K562 (cell line): ENCODE measurements at places on chromosomes 3 and 15. TPM values are rescaled to one million over a fixed set of nuclear protein-coding genes. Genes with fewer than 3 reads are reported as not detected.

DNA sequence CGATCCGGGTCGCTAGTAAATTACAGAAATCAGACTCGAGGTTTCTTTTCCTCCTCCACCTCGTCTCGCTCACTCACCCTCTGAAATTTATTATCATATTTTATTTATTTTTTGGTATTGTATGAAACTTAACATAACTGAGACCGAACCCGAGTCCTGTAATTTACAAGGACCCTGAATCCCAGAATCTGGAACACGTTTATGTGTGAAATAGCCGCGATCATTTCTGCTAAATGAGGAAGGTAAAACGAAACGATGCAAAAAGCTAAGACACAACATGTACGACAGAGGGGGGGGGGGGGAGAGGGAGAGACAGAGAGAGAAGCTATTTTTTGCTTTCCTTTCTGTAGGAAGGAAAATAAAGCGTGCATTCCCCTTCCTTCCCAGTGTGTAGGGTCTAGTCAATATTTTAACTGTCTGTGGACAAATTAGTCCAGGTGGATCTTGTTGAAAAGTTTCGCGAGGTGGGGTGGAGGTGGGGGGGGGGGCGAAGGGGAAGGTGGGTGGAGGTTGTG, 1.6 kb downstream of the BBX start:
- peaks cover 5% of the 10 kb centered on the region; the same call in 2 of the 3 replicates for H3K4me1 ChIP-seq
- peaks cover 11% of the 10 kb centered on the region; the same call in 1 of the 3 replicates for H3K36me3 ChIP-seq
- H3K27ac ChIP-seq = peak overlapping the region; percentile 76
- DNase-seq = no peak

DNA sequence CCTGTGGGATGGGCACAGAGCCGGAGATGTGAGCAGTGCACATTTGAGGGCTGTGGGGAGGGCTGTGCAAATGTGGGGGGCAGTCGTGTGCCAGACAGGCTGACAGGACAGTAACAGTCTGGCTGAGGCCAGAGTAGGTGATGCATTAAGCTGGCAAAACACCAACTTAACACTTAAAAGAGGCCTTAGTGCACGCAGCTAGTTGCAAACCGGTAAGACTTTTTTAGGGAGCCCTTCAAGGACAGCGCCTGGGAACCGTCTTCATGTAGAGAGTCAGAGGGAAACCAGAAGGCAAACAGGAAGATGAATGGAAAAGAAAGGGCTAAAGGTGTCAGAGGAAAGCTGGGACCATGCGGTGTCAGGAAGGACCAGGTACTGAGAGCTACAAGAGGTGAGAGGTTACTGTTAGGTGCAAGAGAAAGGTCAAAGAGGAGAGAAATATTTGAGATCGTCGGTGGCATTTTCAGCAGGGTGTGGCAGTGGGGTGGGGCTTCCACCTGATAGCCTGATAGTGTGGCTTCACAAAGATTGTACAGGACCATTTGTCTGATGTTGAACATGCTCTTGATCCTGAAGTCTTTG, 30.0 kb upstream of the CHD2 start:
- H3K4me1 ChIP-seq = peaks cover 8% of the 10 kb centered on the region
- H3K36me3 ChIP-seq = no peaks in the 10 kb centered on the region
- no peak overlapping the region; the same call in 2 of the 3 replicates for H3K27ac ChIP-seq
- H3K4me3 ChIP-seq = no peak overlapping the region

GRCh38 chr15:70347321-70348225, 249.9 kb upstream of the TLE3 start:
- H3K27me3 ChIP-seq = peaks cover 21% of the 10 kb centered on the region
- no peak overlapping the region for H3K4me3 ChIP-seq
- no peak for DNase-seq

DNA sequence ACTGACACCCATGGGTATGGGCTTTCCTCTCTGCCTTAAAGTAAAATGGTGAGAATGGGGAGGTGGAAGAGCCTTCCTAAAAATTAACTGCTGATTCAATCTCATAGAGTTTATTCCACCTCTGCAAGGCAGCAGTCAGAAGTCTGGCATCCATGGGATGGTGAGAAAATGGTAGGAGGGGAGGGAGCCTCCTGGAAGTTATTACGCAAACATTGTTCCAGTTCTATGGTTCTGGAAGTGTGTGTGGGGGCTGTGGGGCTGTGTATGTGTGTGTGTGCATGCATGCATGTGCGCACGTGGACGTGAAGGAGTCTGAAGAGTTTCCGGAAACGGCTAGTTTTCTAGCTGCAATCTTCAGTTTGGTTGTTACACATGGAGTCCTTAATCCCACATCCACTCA, 177.6 kb downstream of the KCNAB1 start:
- H3K27me3 ChIP-seq = peaks cover 2% of the 10 kb centered on the region; the same call in 1 of the 3 replicates
- DNase-seq = no peak
- no peak overlapping the region for H3K4me3 ChIP-seq
- H3K36me3 ChIP-seq = no peaks in the 10 kb centered on the region

- no peak overlapping the region for H3K27ac ChIP-seq
- no peak overlapping the region for H3K4me3 ChIP-seq
- H3K4me1 ChIP-seq = peaks cover 31% of the 10 kb centered on the region
- DNase-seq = no peak
- H3K27me3 ChIP-seq = no peaks in the 10 kb centered on the region
Measured at GRCh38 chr15:75349851-75350588, 3.2 kb downstream of the NEIL1 start.

DNA sequence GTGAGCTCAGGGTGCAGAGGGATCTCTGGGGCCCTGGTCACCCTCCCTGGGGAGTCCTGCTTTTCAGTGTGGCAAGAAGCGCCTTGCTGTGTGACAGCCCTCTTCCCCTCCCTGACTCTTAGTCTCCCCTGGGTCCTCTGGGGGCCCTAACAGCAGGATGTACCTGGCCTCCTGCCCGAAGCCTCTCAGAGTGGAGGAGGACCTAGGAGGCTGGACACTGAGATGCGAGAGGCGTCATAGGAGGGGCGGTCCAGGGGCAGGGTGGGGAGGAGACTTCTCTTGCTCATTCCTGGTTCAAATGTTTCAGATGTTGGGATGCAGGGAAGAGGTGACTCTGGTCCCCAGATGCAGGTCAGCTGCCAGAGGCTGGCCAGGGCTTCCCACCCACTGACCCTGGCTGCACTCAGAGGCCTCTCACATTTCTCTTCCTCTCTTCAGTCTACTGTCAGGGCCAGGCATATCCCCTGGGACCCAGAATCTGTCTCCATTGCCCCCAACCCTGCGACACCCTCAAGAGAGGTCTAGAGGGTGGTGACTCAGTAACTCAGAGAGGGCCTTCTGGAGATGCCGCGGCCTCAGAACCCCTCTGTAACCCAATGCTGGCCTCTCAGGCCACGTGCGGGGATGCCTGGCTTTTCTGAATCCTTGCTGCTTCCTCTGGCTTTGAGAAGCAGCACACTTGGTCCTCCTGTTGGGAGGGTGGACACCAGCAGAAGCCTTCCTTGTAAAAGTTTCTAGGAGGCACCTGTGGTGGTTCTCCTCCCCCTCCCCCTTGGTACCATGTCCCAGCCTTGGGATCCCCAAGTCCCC, 25.9 kb downstream of the SNX33 start:
- DNase-seq = no peak
- no peak overlapping the region for H3K4me3 ChIP-seq
- H3K27ac ChIP-seq = no peak overlapping the region
- H3K27me3 ChIP-seq = no peaks in the 10 kb centered on the region

- H3K4me1 ChIP-seq = no peaks in the 10 kb centered on the region
- no peak overlapping the region for H3K27ac ChIP-seq
- H3K36me3 ChIP-seq = no peaks in the 10 kb centered on the region
- no peak overlapping the region for H3K4me3 ChIP-seq
- 0 out of 2 replicates have a peak, but pooled peaks cover 3% of the 10 kb centered on the region for H3K27me3 ChIP-seq
- DNase-seq = no peak
Measured at GRCh38 chr15:81779181-81779580, 266.6 kb downstream of the MEX3B start.

DNA sequence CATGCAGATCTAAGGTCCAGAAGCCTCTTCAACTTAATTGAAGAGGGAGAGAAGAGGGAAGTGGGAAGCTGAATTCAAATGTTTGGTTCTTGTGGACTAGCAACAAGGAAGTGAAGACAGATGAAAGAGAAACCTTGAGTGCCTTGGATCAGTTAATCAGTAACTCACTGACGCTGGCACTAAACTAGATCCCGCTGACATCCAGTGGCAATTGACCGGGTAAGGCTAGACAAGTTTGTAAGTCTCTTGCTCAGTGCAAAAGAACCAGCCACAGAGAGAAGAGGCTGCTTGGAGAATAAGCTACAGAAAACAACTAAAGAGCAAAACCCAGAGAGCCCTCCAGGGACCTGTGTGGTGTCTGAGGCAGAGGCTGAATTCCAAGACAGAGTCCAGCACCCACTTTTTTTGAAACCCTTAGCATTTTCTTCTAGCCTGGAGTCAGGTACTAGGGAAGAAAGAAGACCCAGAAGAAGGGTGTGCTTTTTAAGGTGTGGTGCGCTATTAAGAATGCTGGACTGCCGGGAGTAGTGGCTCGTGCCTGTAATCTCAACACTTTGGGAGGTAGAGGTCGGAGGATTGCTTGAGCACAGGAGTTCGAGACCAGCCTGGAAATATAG, 6.9 kb downstream of the PLCH1 start:
- H3K36me3 ChIP-seq = no peaks in the 10 kb centered on the region
- no peaks in the 10 kb centered on the region for H3K27me3 ChIP-seq
- H3K27ac ChIP-seq = no peak overlapping the region
- peaks cover 3% of the 10 kb centered on the region; the same call in 1 of the 3 replicates for H3K4me1 ChIP-seq
- peak; percentile 14 for DNase-seq

- H3K4me1 ChIP-seq = peaks cover 8% of the 10 kb centered on the region; the same call in 1 of the 2 replicates
- DNase-seq = no peak
- no peak overlapping the region for H3K27ac ChIP-seq
- H3K36me3 ChIP-seq = peaks cover 58% of the 10 kb centered on the region
Measured at GRCh38 chr15:76935620-76936019, 4.1 kb downstream of the RCN2 start.

DNA sequence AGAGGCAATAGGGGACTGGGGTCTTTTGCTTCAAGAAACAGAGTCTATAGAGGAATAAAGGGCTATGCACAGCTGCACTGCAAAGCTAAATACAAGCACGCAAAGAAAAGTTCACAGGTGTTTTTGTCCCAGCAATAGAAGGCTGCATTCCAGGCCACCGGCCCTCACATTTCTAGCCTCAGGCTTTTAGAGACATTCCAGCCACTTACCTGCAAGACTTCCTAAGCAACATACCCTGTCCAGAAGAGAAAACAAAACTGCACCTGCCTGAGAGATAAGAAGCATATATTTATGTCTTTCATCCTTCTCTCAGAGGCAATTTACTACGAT, 220.5 kb downstream of the OPA1 start:
- no peaks in the 10 kb centered on the region for H3K36me3 ChIP-seq
- peaks cover 9% of the 10 kb centered on the region; the same call in 2 of the 3 replicates for H3K4me1 ChIP-seq
- DNase-seq = no peak

GRCh38 chr3:115040673-115041286, 106.3 kb downstream of the ZBTB20 start:
- H3K36me3 ChIP-seq = no peaks in the 10 kb centered on the region
- H3K4me3 ChIP-seq = no peak overlapping the region
- no peaks in the 10 kb centered on the region for H3K27me3 ChIP-seq

- H3K27me3 ChIP-seq = no peaks in the 10 kb centered on the region
- H3K4me3 ChIP-seq = no peak overlapping the region
- no peaks in the 10 kb centered on the region for H3K36me3 ChIP-seq
- no peaks in the 10 kb centered on the region; the same call in 2 of the 3 replicates for H3K4me1 ChIP-seq
- H3K27ac ChIP-seq = no peak overlapping the region
Measured at GRCh38 chr3:194537732-194538247, 51.0 kb upstream of the ATP13A3 start.

DNA sequence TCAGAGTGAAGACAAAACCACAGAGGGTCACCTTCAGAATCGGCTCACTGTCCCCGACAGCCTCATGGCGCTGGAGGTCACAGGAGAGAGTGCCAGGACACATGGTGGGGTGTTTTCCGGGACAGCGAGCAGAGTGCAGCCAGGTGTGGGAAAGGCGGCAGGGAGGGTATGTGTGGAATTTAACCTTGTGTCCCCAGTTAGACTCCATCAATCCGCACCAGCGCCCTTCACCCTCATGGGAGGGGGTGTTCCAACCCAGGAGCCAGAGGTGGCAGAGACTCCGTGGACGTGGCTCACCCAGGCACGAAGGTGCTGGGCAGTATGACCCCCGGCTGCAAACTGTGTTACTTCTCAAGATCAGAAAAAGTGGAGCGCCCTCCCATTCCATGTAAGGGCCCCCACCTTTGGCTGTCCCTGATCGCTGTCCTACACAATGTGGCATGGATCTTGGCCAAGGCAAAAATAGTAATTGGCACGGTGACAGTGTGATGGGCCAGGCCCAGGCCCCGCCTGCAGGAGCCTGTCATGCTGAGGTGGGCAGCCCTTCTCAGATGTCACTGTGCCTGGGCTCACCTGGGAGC, 190.3 kb downstream of the XXYLT1 start:
- H3K36me3 ChIP-seq = no peaks in the 10 kb centered on the region
- no peaks in the 10 kb centered on the region for H3K27me3 ChIP-seq
- H3K4me3 ChIP-seq = no peak overlapping the region

DNA sequence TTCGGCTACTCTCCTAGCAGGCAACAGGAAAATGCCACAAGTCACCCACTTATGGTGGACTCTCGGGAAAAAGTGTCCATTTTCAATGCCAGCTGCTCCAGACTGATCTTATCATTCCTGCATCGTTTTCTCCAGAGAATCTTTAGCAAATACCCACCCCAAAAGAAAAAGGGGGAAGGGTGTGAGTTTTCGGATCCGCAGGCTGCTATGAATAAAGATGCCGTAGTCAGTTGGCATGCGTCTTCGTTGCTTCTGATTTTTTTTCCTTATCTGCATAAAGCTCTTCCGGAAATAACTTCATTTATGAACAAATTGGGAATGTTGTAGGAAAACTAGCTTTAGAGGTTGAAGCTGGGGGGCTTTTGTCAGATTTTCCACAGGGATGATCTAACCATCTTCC, 22.4 kb upstream of the VILL start:
- H3K36me3 ChIP-seq = no peaks in the 10 kb centered on the region
- no peak overlapping the region for H3K27ac ChIP-seq
- H3K4me1 ChIP-seq = no peaks in the 10 kb centered on the region
- no peak for DNase-seq

DNA sequence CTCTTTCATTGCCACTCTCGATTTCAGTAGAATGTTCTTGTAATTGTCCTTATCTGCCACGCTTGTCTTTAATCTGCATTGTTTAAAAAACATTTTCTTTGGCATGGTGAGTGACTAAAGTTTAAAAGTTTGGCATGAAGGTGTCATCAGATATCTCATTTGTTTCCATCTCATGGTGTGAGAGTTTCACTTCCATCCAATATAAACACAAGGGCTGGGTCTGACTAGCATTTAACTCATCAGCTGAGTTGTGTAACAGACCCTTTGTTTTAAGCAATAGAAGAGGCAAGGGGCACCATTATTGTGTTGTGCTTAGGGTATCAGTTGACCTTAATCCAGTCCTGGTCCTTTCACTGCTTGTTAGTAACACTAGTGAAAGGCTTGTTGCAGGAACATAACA, 49.9 kb upstream of the IL12A start:
- no peak for DNase-seq
- no peak overlapping the region for H3K27ac ChIP-seq
- H3K36me3 ChIP-seq = no peaks in the 10 kb centered on the region

The C3orf85 gene
- total RNA-seq = not detected in 2 replicates

The LRRIQ4 gene
- not detected in 2 replicates for total RNA-seq

The AGBL1 gene
- not detected in 2 replicates for total RNA-seq

The WDR53 gene
- total RNA-seq = 14.6 and 15.9 TPM in 2 replicates

The RNU5B-1 gene
- 14.2 TPM in 1 of 2 replicates, not detected in the other for total RNA-seq

The FAM81A gene
- total RNA-seq = not detected in 2 replicates

The SLC41A3 gene
- 18.1 and 18.9 TPM in 2 replicates for total RNA-seq
